NCI-H446 (cell line): ENCODE measurements at places on chromosomes 13 and 19.

DNA sequence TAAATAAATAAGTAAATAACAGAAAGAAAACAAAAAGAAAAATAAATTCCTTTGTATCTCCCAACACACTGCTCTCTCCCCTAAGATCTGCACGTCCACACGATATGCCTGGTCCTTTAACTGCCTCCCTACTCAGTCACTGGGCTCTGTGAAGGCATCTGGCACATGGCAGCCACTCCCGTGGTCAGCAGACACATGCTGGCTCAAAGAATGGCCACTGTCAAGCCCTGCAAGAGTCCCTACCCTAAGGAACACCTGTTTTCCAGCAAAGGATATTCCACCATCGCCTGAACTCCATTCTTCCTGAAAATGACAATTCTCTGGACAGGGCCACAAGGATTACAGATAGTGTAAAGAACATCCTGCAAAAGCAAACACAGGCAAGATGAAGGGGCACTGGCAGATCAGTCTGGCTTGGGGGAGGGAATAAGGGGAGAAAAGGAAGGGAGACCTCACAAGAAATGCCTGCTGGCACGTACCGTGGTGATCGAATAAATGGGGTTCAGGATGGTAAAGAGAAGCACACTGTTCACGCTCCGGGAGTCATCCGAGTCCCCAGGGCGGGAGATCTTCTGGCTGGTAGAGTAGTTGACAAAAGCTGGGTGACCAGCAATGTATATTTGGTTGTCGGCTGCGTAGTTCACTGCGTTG, 4.3 kb downstream of the HNRNPL start:
- no peak for DNase-seq

GRCh38 chr13:75129331-75129730, 352.6 kb downstream of the TBC1D4 start:
- no peak for DNase-seq

- DNase-seq: no peak
Measured at GRCh38 chr19:35861640-35862160, 5.0 kb downstream of the KIRREL2 start.

DNA sequence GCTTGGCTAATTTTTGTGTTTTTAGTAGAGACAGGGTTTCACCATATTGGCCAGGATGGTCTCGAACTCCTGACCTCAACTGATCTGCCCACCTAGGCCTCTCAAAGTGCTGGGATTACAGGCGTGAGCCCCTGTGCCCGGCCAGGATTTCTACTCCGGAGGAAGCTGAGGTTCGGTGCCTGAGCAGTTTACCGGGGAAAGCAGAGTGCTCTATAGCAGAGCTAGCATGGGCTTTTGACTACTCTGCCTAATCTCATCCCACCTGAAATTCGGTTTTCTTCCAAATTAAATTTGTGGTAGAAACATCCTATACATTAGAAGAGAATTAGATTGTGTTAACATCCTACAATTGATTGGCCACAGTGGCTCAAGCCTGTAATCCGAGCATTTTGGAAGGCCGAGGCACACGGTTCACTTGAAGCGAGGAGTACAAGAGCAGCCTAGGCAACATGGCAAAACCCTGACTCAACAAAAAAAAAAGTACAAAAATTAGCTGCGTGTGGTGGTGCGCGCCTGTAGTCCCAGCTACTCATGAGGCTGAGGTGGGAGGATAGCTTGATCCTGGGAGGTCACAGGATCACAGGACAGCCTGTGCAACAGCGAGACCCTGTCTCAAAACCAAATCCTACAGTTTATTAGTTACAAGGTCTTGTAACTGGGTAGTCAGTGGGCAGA, 1.6 kb downstream of the RPL13A start:
- DNase-seq: no peak

- no peak for DNase-seq
Measured at GRCh38 chr19:16562608-16563025, 9.6 kb downstream of the SLC35E1 start.

DNA sequence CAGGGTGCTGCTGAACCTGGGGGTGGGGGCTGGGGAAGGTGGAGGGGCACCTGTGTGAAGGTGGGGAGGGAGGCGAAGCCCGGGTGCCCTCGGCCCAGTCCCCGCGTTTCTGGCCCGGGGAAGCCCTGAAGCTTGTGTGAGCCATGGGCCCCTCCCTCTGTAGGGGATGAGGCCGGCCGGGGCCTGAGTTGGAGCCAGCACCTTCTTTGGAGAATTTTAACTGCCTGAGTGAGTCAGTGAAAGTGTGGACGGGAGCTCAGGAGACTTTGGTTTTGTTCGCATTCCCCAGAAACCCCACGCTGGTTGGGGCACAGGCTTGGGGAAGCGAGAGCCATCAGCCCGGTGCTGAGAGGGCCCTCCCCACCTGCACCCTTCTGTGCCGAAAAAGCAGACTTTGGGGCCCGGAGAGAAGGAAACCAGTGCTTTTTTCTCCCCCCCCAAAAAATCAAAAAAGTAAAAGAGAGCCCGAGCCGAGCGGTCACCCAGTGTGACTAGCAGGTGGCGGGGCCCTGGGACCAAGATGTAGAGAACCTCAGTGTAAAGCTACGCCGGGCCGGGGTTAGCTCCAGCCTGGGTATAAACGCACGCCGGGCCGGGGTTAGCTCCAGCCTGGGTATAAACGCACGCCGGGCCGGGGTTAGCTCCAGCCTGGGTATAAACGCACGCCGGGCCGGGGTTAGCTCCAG, 45.1 kb downstream of the TMEM255B start:
- DNase-seq: no peak

GRCh38 chr13:28819735-28820098, 422 bp upstream of the MTUS2 start:
- DNase-seq: no peak

GRCh38 chr19:7678971-7679751, 1.5 kb upstream of the TRAPPC5 start:
- DNase-seq: no peak

DNA sequence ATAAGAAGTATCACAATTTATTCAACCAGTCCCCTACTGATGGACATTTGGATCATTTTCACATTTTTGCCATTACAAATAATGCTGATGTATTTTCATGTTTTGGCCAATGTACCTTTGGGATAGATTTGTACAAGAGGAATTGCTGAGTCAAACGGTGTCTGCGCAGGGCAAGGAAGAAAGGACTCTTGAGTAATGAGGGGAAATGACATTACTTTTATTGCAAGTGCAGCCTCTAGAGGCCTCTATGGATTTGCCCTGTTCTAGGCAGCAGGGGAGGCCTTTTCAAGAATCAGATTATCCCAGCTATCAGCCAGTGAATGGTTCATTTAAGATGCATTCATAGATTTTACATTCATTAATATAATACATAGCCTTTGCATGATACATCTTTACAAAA, 32.9 kb upstream of the GTF3A start:
- DNase-seq: no peak

- no peak for DNase-seq
Measured at GRCh38 chr19:3098515-3099346, 4.6 kb downstream of the GNA11 start.

DNA sequence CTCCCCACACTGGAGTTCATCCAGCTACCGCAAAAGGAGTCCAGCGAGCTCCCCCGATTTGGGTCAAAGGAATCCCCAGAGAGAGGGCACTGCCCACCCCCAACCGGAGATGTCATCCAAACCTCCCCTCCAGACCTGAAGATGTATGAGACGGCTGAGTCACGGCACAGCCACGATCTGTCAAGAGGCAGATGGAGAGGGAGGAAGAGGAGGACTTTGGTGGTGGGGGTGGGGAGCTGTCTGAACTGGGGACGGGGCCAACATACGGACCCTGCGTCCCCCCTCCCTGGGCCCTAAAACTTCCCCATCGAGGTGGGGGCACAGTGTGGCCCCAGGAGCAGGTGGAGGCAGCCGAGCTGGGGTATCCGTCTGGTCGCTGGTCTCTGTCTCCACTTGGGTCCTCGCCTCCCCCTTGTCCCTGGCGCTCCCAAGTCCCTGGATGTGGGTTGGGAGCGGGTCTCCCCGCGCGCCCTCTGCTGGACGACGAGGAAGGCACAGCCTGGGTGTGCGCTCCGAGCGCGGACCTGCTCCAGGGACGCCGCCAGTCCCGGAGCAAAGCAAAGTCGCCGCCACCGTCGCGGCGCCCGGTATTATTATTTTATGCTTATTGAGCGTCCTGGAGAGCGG, 3.8 kb downstream of the PDE4A start:
- DNase-seq: peak; percentile 71

DNA sequence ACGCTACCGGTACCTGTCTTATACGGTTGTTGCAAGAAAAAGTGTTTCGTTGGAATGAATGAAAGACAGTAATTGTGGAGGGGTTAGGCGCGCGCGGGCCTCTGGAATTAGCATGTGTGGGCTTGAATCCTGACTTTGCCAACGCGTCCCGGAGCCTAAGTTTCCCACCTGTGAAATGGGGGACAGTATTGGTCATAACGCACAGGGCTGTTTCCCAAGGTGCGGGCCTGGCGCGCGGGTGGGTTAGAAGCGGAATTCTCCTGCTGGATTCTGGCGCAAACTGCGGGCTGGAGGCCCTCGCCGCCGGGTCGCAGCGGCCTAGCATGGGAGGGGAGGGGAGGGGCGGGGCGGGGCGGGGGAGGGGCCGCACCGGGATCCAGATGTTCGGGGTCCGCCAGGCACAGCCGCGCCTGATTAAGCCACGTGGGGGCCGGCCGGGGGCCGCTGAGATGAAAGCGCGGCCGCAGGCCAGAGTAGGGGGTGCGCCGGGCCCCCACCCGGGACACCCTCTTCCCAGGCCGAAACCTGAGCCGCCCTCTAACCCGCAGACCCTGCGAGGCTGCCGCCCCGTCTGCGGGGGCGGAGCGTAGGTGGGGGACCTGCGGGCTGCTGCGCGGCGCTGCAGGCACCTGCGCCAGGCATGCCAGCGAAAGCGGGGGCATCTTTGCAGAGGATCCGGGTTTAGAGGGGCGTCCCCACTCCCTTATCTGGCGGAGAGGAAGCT, 1.2 kb upstream of the TMEM59L start:
- no peak for DNase-seq

DNA sequence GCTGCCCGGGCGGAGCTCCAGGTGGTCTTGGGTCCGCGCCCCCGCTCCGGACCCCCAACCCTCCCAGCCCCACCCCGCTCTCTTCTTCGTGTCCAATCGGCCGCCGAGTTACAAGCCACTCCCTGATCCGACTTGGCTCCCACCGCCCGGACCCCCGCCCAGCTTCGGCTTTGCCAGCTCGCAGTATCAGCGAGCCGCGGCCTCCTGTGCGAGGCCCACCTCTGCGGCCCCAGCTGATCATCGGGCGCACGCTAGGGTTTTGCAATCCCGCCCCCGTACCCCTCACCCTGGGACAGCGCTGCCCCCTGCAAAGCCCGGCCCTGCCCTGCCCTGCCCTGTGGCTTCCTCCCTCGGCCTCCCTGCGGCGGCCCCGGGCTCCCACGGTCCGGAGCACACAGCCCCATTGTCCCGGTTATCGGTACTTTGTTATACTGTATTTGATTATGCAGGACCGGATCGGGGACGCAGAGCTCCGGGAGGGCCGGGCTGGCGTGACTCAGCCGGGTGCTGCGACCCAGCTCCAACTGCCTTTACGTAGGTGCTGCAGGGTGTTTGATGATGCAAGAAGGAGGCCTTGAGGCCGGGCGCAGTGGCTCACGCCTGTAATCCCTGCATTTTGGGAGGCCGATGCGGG, 598 bp upstream of the LPAR2 start:
- no peak for DNase-seq

DNA sequence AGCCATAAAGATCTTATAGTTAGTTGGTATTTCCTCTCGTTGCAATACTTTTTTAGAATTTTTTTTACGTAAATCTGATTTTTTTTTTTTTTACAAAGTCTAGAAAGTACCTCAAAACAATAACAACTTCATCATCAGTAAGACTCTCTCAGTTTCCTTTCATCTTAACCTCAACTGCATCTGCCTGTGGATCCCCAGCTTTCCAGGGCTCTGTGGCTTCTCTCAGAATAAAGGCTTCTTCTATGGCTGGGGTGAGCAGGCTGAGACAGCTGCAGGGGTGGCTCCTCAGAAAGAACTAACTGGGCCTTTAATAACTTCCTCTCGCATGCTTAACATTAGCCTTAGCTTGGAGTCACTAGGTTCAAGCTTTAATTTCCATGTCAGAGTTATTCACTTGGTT, 4.2 kb downstream of the ZNF506 start:
- no peak for DNase-seq

- no peak for DNase-seq
Measured at GRCh38 chr13:83547043-83547442, 335.2 kb downstream of the SLITRK1 start.

DNA sequence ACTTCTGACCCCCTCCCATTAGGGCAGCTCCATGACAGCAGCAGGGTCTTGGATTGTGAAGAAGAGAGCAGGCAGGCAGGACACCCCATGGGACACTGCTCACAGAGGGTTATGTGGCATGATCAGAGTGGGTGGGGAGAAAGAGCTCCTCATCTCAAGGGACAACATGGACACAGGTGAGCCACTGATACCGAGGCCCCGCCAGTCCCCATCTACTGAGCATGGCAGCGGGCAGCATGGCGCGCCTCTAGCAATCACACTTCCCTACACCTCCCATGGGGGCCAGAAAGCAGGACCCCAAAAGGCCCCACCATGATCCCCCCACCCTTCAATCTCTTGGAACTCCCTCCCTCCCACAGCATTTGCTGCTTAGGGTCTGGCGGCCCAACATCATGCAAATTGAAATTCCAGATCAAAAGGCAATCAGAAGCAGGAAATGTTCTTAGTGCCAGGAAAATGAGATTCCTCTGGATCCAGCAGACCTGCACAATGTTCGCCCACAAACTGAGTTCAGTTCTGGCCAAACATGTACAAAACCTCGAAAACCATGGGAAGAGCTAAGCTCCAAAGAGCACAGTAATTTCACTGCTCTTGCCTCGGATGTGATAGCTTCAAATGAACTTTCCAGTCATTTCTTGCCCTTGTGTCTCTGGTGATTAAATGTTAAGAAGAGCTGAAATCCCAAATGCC, 14.8 kb downstream of the DOCK9 start:
- DNase-seq: no peak

DNA sequence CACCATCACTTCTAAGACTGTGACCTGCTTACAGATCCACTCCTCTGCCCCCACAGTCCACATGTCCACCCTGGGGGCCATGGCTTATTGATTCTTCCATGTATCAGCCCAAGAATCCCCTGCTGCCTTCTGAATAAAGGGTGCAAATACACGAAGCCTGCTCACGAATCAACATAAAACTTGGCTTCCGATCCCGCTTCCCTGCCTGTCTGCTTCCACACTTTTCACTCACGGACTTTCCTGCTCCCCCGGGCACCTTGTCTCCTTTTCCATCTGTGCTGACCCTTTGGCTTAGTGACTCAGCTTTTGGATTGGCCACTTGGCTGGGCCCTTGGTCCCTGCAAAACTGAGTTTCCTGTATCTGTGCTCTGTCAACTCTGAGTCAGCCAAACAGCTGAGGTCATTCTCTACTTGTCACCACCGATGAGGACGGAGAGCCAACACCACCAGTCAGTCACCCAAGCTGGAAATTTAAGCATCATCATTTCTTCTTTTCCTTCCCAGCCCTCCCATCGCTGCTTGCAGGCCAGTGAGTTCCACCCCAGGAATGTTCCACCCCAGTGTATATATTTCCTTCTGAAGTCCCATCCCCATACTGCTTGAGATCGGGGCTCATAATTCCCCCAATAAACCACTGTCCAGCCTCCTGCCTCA, 11.4 kb upstream of the USP12 start:
- DNase-seq: no peak
